Stimulated activated CD4-positive, alpha-beta T cell treated with anti-CD3 and anti-CD28 coated beads, Interleukin-12 subunit alpha, Interleukin-12 subunit beta, amount 100 ng/mL, for 24 hours (primary cell): ENCODE measurements at places on chromosomes 5 and 9.

- DNase-seq, result peak; percentile 98
These were observed 15.6 kb downstream of the DNM1 start for GRCh38 chr9:128218518-128219389.

- no peak for DNase-seq
These were observed 13.3 kb upstream of the CTNNA1 start for GRCh38 chr5:138739938-138740337.

DNA sequence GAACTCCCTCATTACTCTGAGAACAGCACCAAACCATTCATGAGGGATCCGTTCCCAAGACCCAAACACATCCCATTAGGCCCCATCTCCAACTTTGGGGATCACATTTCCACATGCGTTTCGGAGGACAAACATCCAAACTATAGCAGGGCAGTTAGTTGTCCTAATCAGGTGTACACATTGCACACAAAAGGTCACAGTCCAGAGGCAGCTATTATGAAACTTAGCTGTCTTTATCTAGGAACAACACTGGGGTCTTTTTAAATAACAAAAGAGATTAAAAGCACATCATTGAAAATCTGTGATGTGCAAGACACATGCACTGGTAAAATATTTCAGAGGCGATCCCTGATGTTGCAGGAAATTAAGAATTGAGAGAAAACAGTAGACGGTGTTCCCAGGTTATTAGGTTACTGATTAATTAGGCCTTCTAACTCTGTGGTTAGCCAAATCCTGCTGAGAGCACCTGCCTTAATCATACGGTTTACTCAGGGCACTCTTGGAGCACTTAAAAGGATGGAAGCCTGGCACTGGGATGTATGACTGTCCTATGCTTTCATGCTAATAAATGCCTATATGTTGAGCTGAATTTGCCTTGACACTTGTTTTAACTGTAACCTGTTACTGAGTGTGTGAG is 1574.5 kb upstream of the WWC1 start:
- DNase-seq, result no peak

- DNase-seq, result no peak
These were observed 5.7 kb downstream of the FGFR4 start for GRCh38 chr5:177092178-177093081.

GRCh38 chr5:58498340-58498942 is 7.2 kb downstream of the GAPT start:
- no peak for DNase-seq

DNA sequence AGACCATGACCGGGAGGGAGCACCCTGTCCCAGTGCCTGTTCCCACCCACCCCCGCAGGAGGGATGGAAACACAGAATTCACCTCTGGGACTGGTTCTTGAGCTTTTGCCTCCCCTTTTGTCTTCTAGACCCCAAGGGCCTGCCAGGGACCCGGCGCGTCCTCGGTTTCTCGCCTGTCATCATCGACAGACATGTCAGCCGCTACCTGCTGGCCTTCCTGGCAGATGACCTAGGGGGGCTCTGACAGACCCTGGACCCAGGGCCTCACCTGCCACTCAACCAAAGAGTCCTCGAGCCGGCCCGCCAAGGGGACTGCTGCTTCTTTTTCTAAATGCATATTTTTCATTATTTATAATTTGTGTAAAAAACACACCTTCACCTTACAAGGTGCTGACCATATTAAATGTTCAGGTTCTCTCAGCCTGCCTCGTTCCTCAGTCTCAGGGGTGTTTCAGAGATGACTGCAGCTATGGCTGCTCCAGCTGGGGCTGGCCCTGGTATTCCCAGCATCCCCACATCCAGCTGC is 16.9 kb downstream of the CARD19 start:
- no peak for DNase-seq

GRCh38 chr9:27094640-27095298 is 14.3 kb upstream of the TEK start:
- DNase-seq, result no peak

- no peak for DNase-seq
These were observed 53.0 kb upstream of the DNAH5 start for GRCh38 chr5:13997514-13997913.

DNA sequence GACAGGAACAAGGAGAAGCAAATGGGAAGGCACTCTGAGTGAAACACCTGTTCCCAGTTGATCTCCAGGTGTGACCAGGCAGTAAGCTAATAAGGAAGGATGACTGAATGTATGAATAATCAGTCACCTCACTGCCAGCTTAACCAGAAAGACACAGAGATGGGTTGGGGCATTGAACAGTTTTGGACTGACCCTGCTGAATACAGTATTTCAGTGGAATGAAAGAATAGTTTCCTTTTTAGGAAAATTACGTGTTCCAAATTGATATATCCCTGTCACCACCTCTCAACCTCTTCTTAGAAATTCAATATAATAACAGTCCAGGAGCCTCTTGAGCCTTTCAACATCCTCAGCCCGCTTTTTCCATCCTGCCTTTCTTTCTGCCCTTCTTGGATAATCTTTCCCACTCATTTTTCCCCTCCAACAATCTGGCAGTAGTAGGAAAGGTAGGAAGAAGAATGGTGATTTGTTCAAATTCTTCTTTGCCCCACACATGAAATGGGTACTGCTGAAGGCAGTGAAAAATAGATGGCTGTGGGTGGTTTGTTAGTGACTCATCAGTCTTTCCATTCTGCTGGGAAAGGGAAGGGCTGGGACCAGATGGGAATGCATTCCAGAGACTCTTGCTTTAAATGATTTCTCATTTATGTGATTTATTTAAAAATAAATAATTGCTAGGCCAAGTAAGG is 117.9 kb downstream of the ZSWIM6 start:
- DNase-seq, result no peak

DNA sequence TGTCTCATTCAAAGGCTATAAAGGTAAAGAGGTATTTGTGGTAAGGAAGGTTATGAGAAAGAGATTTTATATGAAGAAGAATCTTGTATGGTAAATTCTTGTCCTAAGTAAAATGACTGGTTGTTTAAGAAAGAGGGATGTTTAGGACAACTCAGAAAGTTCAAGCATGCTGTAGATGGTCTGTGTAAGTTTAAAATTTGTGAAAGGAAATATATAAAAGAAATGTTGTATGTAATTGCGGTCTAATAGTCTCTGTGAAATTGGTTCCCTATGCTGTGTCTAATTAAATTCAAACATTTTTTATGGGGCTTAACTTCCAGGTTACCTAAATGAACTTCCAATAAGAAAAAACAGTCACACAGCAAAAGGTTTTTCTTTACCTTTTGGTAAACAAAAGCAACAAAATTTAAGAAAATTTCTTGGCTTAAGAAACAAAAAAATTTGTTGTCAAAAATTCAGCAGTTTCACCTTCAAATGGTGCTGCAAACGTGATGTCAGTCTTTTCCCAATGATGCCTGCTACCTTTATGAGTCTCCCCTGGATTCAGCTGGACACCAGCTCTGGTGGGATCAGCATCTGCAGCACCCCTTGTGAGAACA is 83.0 kb upstream of the FCN1 start:
- DNase-seq, result no peak

GRCh38 chr5:170238456-170239196 is 5.8 kb downstream of the C5orf58 start:
- DNase-seq, result no peak

DNA sequence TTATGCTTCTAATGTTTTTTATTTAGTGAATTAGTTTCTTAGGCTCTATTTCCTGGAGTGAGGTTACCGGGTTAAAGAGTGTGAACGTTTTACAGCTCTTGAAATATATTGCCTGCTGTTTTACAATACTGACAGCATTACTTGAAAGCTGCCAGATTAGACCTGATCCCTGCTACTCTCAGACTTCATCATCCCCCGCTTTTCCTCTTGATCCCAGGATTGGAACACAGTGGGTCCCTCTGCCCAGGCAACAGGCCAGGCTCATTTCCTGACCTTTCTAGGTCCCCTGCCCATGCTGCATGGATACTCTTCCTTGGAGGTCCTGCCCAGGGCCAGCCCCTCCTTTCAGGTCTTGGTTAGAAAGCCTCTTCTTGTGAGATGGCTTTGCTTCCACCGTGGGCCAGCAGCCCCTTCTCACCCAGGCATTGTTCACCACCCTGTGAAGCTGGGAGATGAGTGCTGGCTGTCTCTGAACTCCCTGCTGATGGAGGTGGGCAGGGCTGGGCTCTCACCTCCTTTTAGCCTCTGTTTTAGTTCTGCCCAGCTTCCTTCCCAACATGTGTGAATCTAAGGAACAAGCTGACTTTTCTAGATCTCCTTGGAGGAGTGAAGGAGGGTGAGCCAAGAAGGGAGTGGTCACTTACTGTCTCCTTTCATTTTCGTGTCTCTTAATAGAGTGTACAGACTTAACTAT is 15.5 kb upstream of the FAM120AOS start:
- no peak for DNase-seq

- no peak for DNase-seq
These were observed 1260.8 kb upstream of the WWC1 start for GRCh38 chr5:167030500-167031120.

GRCh38 chr5:41851116-41851515 is 19.1 kb downstream of the OXCT1 start:
- no peak for DNase-seq

DNA sequence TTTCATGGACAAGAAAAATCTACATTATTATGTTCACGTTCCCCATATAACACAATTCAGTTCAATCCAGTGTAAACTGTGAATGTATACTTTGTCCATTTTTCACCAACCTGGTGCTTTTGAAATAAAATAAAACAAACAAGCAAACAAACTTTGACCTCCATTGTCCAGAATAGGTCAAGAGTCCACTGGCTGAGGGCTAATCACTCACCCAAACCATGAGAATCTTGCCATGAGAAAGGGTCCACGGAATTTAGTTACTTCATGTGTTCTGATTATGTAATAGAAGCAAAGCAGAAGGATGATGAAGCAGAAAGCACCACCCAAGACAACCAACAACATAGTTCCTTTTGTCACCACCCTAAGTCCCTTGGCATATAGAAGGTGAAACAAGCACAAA is 28.7 kb downstream of the DIAPH1 start:
- DNase-seq, result no peak

DNA sequence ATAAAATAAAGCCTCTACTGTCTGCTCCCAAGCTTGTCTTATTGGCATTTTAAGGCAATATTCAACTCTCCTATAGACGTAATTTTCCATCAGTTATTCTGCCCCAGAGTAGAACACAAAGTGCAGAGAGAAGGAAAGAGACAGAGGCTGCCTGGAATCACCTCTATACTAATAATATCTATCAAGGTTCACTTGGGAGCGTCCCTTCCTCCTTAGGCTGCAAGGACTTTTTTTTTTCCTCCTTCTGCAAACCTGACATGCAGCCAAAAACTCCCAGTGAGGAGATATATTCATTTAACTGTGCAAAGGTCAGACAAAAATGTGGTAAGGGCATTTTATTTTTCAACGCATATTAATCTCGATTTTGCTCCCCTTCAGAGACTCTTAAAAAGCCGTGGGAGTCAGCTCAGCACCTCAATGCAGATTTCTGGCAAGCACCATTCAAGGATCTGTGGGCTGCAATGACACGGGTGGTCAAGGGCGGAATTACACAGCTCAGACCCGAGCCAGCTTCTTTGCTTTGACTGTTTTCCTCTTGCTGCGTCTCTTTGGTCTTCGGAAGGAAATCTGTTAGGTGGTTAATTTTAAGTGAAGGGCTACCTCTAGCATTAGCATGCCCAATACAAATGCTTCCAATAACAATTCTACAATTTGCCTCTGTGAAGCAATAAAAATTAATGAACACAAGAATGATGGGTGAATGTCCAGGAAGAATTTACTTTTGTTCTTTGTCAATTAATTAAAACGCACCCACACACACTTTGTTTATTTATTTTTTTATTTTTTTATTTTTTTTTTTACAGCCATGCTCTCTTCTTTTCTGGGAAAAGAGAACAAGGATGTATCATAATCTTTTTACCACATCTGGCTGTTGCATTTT is 587.7 kb upstream of the GRAMD2B start:
- no peak for DNase-seq

DNA sequence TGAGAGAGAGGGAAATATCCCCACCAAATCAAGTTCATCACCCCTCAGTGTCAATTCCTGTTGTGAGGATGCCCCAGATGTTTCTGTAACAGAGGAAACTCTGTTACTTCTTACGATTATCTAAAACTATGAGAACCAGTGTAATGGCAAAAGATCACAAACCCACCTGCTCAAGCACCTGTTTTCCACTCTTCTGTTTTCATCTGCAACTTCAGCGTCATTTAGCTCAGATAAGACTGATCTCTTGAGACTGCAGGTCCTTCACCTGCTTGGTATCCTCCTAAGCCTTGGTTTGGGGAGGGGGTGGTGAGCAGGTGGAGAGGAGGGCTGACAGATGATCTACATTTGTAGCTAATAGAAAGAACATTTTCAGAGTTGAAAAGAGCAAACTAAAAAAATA is 229.3 kb downstream of the SLF1 start:
- DNase-seq, result no peak

DNA sequence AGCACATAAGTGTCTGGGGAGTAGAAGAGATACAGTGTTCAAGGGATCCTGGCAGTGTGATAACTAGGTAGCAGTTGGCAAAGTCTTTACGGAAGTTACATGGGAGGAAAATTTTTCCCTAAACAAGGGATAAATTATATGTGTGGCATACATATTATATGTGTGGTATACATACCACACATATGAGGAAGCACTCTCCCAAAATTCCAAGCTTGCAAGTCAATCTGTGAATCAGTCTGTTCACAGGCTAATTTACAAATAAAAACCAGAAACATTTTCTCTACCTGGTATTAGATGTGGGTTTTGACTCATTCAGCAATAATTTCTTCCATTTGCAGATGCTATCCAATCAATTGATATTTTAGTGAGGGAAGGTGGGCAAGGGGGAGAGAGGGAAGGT is 110.0 kb downstream of the ISOC1 start:
- DNase-seq, result no peak

- DNase-seq, result no peak
These were observed 13.3 kb downstream of the NR5A1 start for GRCh38 chr9:124493794-124494479.

- DNase-seq, result no peak
These were observed 2083.0 kb upstream of the ACO1 start for GRCh38 chr9:30301271-30301963.

DNA sequence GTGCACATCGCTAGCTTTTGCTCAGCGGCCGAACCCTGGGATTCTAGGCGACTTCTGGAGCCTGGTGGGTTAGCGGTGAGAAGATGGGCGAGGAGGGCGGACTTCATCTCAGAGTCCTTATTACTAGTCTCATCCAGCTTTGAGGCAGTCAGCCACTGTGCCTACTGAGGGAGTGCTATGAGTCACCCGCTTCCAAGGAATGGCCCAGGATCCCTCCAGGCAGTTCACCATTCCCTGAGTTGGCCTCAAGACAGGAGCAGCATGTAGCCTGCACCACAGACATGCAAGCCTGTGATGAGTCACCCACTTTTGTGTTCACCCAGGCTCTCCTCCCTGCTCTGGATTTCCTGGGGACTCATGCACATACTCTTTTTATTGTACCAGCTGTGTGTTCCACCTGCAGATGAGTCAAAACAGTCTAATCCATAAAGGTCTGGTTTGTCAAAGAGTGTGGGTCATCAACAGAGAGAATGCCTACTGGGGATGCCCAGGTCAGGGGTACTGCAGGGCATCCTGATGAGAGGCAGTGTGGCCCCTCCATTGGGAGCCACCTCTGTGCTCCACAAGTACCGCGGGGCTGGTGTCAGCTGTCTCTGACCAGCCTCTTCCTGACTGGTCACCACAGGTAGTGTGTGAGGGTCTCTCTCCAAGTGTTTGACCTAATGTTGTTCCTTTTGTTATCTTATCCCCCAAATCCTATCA is 20.2 kb downstream of the SLC22A5 start:
- DNase-seq, result no peak
